ENCODE measurements at places on chromosomes 12 and 14.

- no peak for DNase-seq
These were observed 11.5 kb downstream of the LIMA1 start for GRCh38 chr12:50271724-50272247.

GRCh38 chr14:74946659-74947281 lies 8.6 kb downstream of the PGF start:
- no peak for DNase-seq

DNA sequence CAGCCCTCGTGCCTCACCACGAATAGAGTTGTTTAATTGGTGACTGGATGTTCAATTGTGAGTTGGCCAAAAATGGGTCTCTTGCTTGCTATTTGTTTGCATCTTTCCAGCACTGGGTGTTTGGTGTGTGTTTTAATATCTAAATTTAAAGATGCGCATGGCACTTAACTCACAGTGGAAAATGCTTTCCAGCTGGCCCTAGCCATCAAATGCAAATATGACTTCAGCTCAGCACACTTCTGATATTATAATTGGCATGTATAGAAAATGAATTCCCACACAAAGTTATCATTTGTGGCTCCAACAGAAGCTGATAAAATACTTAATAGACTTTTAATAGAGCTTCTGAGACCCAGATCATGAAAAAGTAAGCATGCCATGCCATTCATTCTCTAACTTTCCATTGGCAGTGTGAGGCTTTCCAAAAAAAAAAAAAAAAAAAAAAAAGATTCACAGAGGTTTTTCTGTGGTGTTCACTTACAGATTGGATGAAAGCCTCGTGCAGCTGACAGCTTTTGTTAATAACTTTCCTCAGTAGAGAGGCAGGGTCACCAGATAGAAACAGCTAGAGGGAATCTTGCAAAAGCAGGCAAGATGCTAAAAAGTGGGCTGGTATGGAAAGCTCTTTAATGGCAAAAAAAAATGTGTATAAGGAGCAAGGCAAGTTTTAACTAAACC lies 425.2 kb downstream of the GALC start:
- DNase-seq, result no peak

GRCh38 chr12:4580281-4580688 lies 18.3 kb downstream of the DYRK4 start:
- no peak for DNase-seq

GRCh38 chr12:55931780-55932550 lies 1.0 kb downstream of the DGKA start:
- DNase-seq, result no peak

- no peak for DNase-seq
These were observed 23.6 kb downstream of the ANAPC5 start for GRCh38 chr12:121328620-121329019.

GRCh38 chr12:4558171-4558570 lies 3.8 kb upstream of the DYRK4 start:
- DNase-seq, result no peak

GRCh38 chr12:68614105-68614679 lies 3.5 kb downstream of the RAP1B start:
- DNase-seq, result no peak

- DNase-seq, result no peak
These were observed 129.5 kb downstream of the STXBP6 start for GRCh38 chr14:24920265-24921075.

GRCh38 chr14:23063601-23064000 lies 6.3 kb upstream of the CDH24 start:
- no peak for DNase-seq

GRCh38 chr12:6526201-6526600 lies 8.1 kb upstream of the GAPDH start:
- no peak for DNase-seq

GRCh38 chr12:92802906-92803305 lies 100.1 kb downstream of the PLEKHG7 start:
- no peak for DNase-seq

DNA sequence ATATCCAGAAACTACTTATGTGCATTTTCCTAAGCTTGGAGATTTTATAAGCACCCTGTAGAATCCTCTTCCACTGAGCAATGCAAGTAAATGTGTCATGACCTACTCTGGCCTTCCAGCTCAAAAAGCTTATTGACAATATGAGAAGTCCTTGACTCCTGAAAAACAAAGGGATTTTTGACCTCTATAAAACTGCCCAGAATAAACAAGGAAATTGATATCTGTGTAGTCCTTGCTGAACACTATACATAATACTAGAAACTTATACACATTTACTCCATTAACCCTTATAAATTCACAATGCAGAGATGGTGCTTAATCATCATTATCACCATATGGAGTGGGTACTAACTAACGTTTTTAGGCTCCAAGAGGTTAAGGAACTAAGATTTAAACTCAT lies 197.4 kb upstream of the KRR1 start:
- no peak for DNase-seq

GRCh38 chr12:90250042-90250441 lies 541.4 kb upstream of the ATP2B1 start:
- DNase-seq, result no peak

DNA sequence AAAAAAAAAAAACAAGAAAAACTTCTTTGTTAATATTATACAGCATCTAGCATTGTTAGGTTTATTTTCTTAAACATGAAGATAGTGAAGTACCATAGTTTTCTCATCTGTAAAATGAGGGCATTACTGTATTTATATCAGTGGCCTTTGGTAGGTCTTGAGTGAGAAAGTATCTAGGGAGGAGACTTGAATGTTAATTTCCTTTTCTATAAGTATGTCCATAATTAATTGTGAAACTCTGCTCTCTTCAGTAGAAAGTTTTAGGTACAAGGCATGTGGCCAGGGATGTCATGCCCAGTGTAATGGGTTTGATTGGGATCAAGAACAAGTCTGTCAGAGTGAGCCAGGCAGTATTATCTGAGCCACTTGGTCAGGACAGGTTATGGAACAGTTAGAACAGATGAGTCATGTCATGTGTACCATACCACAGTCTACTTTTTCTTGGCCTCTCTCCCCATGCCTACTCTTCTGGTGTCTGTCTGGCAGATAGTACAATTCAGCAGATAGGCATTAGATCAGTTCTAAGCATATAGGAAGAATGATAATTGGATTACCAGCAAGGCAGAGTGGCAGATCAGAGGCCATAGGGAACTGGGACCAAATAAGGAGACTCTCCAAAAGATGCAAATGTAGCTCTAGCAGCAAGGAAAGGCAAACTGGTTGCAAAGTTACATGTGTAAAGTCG lies 30.4 kb downstream of the FBXO34 start:
- no peak for DNase-seq

DNA sequence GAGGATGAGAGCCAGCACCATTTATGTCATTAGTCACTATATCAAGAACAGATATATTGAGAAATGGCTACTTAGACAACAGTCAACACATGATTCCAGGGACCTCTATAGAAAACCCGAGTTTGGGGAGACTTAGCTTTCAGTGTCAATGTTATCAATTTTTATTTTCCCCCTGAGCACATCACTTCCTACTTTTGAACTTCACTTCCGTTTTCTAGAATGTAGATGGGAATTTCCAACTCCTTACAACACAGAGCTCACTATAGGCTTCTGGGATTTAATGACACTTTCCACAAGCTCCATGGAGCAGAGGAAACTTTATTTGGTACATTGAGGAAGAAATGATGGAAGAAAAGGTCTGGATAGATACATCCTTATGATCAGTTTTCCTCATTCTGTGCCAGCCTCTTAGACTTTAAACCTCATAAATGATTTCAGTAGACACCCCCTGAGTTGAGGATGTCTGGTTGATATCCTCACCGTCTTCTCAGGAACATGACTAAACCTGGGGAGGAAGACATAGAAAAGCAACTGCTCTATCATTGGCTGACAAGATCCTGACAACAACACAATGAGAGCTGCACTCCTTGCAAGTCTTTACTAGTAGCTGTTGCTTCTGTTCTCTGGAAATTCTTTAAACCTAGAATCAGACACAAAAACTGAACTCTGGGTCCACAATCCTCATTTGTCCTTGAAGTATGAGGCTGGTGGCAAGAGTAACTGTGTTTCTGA lies 449.4 kb upstream of the OR4E1 start:
- no peak for DNase-seq

- DNase-seq, result no peak
These were observed 85.3 kb downstream of the GRIN2B start for GRCh38 chr12:13896063-13896626.

DNA sequence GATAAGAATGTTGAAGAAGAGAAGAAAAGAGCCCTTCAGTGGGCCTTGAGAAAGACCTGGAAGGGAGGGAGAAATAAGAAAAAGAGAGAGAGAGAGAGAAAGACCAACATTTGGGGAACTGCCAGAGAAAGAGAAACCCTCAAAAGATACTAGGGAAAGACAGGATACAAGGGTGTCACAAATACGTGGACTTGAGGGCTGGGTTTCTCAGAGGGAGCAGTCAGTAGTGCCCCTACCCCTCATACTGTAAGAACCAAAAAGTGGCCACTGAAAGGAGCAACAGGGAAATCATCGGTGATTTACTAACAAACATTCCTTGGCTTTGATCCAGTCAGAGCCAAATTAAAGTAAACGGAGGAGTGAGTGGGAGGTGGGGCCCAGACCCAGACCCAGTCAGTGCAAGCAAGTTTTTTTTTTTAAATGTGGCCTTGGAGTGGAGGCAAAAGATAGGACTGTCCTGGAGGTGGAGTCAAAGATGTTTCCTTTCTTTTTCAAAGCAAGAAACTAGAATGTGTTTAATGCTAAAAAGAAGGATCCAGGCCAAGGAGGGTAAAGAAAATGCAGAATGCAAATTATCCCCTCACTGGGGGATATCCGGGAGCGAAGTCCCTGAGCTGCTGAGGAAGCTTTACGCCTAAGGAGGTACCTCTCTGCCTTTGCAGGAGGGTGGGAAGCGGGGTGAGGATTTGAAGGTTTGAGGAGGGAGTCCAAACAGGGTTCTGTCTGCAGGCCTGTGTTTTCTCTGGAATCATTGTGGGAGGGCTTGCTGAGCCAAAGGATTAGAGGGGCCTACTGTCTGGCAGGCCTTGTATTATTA lies 143.5 kb upstream of the AMIGO2 start:
- DNase-seq, result no peak

- no peak for DNase-seq
These were observed 303.7 kb upstream of the SEL1L start for GRCh38 chr14:81837304-81837703.

DNA sequence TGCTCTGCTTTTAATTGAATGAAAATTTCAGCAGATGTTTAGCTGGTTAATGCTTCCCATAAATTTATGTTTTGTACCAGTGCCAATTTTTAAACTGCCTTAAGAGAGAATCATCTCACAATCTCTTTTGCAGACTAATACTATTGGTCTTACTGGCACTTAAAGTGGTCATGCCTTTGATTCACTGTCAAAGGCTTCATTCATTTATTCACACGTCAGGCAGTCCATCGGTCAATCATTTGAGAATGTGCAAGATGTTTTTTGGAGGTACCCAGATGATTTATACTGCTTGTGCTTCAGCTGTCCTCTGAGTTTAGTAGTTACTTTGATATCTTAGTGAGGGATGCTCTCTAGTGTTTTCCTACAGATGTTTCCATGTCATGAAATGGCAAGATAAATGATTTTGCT lies 83.4 kb downstream of the NAV3 start:
- no peak for DNase-seq

GRCh38 chr12:112977641-112978040 lies 678 bp upstream of the OAS2 start:
- DNase-seq, result no peak

DNA sequence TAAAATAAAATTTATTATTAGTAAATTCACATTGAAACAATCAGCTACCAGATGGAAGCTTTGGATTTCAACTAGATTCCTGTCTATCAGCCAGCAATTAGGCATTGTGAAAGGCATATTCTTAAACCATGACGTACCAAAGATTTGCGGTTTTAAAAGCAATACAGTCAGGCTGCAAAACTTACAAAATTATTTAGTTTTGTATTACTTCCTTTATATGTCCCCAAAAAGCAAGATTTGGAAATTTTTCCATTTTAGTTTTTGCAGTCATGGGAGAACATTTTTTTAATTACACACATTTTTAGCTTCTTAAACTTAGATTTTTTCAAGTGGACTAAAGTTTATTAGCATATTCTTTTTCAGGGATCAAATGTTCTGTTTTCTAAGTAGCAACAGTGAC lies 225.0 kb upstream of the KITLG start:
- DNase-seq, result no peak

GRCh38 chr14:100670017-100670752 lies 56.5 kb upstream of the DLK1 start:
- DNase-seq, result no peak

DNA sequence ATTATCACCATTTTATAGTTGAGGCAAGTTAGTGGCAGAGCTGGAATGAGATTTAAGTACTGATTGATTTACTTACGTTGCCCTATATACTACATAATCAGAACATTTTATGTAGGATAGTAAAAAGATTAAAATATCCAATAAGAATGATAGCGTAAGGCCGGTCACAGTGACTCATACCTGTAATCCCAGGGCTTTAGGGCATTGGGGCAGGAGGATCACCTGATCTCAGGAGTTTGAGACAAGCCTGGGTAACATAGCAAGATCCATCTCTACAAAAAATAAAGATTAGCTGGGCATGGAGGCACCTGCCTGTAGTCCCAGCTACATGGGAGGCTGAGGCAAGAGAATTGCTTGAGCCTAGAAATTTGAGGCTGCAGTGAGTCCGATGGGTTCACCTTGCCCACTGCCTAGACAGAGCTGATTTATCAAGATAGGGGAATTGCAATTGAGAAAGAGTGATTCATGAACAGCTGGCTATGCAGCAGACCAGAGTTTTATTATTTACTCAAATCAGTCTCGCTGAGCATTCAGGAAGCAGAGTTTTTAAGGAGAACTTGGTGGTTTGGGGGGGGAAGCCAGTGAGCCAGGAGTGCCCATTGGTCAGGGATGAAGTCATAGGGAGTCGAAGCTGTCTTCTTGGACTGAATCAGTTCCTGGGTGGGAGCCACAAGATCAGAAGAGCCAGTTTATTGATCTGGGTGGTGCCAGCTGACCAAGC lies 24.7 kb upstream of the SGPP1 start:
- no peak for DNase-seq

- no peak for DNase-seq
These were observed 106.1 kb upstream of the FLRT2 start for GRCh38 chr14:85423889-85424288.

GRCh38 chr12:121537814-121538698 lies 42.8 kb downstream of the KDM2B start:
- DNase-seq, result no peak

GRCh38 chr14:105427412-105427811 lies 7.8 kb downstream of the MTA1 start:
- DNase-seq, result no peak

GRCh38 chr14:29056041-29056566 lies 289.5 kb downstream of the FOXG1 start:
- DNase-seq, result no peak

DNA sequence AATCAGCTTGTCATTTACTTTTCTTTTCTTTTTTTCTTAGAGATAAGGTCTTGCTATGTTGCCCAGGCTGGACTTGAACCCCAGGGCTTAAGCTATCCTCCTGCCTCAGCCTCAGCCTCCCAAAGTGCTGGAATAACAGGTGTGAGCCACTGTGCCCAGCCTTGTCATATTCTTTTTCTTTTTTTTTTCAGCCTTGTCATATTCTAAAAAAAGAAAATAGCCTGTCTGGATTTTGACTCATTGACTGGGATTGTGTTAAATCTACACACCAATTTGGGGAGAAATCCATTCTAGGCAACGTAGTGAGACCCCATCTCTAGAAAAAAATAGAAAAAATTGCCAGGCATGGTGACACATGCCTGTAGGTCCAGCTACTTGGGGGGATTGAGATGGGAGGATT lies 24.1 kb downstream of the ATP5MC2 start:
- DNase-seq, result no peak

Measured in stimulated activated CD8-positive, alpha-beta memory T cell treated with anti-CD3 and anti-CD28 coated beads, Interleukin-15, amount 100 ng/mL, for 4 hours (primary cell).